ENCODE measurements at places on chromosomes 6 and 20. TPM values are rescaled to one million over a fixed set of nuclear protein-coding genes. Genes with fewer than 3 reads are reported as not detected.

Gene PLG
- 3.3 TPM for total RNA-seq

Gene GRM1
- total RNA-seq, result not detected

Gene OLIG3
- total RNA-seq, result not detected

GRCh38 chr6:144474290-144474689 is 189.2 kb downstream of the UTRN start:
- peaks cover 63% of the 10 kb centered on the region for H3K36me3 ChIP-seq
- H3K27ac ChIP-seq, result no peak overlapping the region
- no peak overlapping the region for H3K4me3 ChIP-seq
- no peak for DNase-seq
- H3K4me1 ChIP-seq, result no peaks in the 10 kb centered on the region

Gene ELOVL5
- 12.0 TPM for total RNA-seq

DNA sequence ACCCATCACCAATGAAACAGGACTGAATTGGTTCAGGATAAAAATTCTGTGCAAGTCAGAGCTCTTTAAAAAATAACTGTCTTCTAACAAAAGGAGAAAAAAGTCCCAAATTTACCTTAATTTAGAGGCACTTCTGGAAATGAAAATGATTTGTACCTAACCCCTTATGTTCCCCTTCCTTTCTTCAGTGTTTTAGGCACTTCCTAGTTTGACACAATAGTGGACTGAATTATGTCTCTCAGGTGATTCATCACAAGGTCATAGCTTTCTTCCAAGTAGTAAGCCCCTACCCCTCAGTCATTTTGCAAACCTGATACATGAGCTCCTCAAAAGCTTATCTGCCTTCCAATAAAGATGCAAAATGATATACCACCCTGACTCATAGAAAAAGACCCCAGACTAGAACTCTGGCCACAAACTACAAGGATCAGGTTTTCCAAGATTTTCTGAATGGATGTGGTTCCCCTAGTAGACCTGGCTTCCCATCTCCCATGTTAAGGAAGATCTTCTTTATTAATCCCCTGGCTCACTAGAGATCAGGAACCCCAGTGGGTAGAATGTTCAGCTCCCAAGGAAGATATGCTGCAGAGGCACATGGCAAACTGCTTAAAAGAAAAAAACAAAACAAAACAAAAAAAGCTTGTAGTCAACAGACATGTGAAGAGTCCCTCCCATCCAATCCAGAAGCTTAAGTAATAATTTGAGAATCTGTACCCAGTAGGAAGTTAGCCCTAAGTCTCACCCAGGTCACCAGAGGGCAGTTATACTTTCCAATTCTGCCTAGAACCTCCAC is 3.6 kb downstream of the PPP1R10 start:
- peaks cover 25% of the 10 kb centered on the region for H3K36me3 ChIP-seq
- peaks cover 42% of the 10 kb centered on the region for H3K4me1 ChIP-seq
- DNase-seq, result no peak

DNA sequence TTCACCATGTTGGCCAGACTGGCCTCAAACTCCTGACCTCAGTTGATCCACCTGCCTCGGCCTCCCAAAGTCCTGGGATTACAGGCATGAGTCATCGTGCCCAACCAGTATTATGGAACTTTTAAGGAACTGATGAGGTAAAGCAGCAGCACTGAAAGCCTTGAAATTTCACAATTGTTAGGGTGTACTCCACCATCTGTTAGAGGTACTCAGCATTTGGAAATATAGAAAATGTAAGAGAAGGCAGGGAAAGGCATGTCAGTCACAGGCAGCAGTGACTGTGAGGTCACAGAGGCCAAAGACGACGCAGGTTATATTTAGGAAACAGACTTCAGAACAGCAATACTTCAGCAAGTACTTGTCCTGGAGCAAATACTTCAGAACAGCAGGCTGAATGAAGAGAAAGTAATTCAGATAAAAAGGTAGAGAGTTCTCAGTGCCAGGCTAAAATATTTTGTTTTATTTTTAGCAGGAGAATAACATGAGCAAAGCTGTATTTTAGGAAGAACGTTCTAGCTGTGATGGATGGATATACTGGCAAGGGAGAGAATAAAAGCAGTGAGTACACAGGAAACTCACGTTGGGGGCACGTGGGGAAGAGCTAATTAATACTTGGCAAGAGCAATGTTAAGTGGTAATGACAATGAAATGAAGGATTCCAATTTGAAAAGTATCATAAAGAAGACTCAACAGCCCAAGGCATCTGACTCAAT is 67.2 kb downstream of the DTNBP1 start:
- H3K4me3 ChIP-seq, result no peak overlapping the region
- no peak overlapping the region for H3K27ac ChIP-seq
- DNase-seq, result no peak
- no peaks in the 10 kb centered on the region for H3K27me3 ChIP-seq

Gene TSPO2
- total RNA-seq, result not detected

GRCh38 chr6:149480502-149481280 is 4.1 kb downstream of the ZC3H12D start:
- H3K4me3 ChIP-seq, result no peak overlapping the region
- no peaks in the 10 kb centered on the region for H3K36me3 ChIP-seq
- peaks cover 6% of the 10 kb centered on the region for H3K4me1 ChIP-seq

Gene AVP
- total RNA-seq, result not detected

Gene CCM2L
- not detected for total RNA-seq

GRCh38 chr6:38438097-38438496 is 201.6 kb downstream of the BTBD9 start:
- no peaks in the 10 kb centered on the region for H3K36me3 ChIP-seq
- H3K27me3 ChIP-seq, result no peaks in the 10 kb centered on the region
- H3K4me3 ChIP-seq, result no peak overlapping the region
- H3K4me1 ChIP-seq, result no peaks in the 10 kb centered on the region

- H3K4me3 ChIP-seq, result no peak overlapping the region
- no peak for DNase-seq
- peaks cover 26% of the 10 kb centered on the region for H3K4me1 ChIP-seq
- no peaks in the 10 kb centered on the region for H3K36me3 ChIP-seq
- no peaks in the 10 kb centered on the region for H3K27me3 ChIP-seq
Observed at GRCh38 chr6:106783640-106784566, 154.5 kb downstream of the QRSL1 start.

- no peak overlapping the region for H3K4me3 ChIP-seq
- H3K27me3 ChIP-seq, result no peaks in the 10 kb centered on the region
- no peaks in the 10 kb centered on the region for H3K4me1 ChIP-seq
- no peak overlapping the region for H3K27ac ChIP-seq
- no peaks in the 10 kb centered on the region for H3K36me3 ChIP-seq
Observed at GRCh38 chr20:34260208-34260942, 19.2 kb downstream of the ASIP start.

DNA sequence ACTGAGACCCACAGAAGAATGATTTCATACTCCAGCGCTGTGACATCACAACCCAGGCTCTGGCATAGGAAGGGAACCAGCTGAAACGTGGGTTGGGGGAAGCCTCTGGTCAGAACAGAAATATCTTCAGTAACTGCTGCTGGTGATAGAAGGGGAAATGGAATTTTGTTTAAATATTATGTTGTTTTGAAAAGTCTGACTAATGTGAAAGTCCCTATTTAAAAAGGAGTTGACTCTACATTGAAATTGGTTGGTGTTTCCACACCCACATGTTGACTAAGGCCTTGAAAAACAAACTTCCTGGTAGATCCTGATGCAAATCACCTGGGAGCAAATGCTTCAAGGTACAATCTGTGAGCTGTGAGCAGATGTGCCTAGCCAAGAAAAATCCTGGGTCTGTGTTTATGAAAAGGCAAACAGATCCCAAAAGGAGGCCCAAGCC is 24.5 kb upstream of the TCP11 start:
- H3K27ac ChIP-seq, result peak overlapping the region; percentile 73
- H3K36me3 ChIP-seq, result no peaks in the 10 kb centered on the region
- H3K4me1 ChIP-seq, result peaks cover 20% of the 10 kb centered on the region
- H3K27me3 ChIP-seq, result no peaks in the 10 kb centered on the region
- no peak overlapping the region for H3K4me3 ChIP-seq

DNA sequence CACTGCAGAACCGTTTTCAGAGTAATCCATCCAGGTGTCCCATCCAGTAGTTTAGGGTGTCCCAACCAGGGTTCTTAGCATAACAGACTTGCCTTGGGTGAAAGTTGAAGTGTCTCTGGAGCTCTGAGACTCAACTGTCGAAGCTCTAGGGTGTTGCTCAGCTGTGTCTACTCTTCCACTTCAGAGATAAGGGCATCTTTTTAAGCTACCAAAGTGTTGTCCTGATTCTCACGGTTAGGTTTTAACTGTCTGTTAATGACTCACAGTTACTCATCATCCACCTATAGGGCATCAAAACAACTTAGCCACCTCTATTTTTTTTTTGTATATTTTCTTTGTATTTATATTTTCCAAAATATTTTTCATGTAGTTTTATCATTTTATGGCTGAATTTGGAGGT is 36.9 kb upstream of the TBX18 start:
- no peak overlapping the region for H3K27ac ChIP-seq
- no peaks in the 10 kb centered on the region for H3K4me1 ChIP-seq
- H3K4me3 ChIP-seq, result no peak overlapping the region
- no peak for DNase-seq
- H3K36me3 ChIP-seq, result no peaks in the 10 kb centered on the region

Gene SLC22A3
- total RNA-seq, result 29.3 TPM

Measured in stomach (tissue), 19 donors.